ENCODE measurements at places on chromosomes 12 and 14.

DNA sequence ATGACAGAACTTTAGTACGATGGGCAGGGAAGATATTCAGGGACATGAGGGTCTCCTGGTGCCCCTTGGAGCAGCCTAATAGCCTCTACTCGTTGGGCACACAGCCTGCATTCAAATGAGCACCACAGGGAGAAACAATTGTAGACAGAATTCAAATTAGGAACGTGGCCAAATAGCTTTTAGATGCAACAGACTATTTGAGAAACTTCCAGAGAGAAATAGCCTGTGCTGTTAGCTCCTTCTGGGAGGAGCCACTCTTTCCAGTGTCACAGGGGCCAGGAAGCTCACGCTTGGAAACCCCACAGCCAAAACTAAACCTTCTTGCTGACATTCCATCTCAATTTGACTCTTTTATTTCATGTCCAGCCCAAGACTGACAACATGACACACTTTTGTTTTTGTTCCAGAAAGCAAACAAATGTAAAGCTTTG is 114.5 kb downstream of the RPAP3 start:
- no peak for DNase-seq

- no peak for DNase-seq
These were observed 10.5 kb upstream of the BTG1 start for GRCh38 chr12:92156139-92156538.

DNA sequence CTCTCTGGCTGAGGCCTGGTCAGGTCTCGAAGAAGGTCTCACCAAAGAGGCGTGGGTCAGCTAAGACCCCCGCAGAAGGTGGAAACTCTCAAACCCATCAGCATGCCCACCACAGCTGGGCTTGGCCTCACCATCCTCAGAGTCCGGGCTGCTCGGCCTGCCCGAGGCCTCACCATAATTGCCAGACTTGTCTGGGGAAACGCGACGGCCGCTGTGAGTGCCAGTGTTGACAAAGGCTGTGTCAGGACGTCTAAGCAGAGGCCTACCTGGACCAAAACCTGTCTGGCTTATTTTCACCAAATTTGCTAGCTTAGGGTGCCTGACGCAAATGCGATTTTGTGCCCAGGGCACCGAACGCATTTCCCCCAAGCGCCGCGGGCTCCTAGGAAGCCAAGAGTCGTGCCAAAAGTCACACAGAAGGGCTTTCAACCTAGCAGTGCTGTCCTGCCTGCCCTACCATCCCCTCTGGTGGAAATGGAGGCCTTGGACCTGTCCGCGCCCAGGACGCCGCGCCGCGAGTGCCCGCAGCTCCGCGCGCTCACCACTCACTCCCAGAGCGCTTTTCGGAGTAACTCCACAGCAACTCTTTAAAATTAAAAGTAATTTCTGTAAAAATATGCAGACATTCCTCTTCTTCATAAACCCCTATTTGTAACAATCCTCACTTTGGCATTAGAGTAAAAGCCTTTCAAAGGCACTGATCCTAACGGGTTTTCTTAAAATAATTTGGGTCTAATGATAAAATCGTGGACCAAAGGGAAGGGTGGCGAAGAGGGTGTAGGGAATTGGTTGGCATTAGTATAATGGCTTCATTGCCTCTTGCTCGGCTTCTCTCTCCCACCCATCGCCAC is 1.2 kb upstream of the ALX1 start:
- DNase-seq = no peak

- DNase-seq = no peak
These were observed 5.3 kb downstream of the ASB2 start for GRCh38 chr14:93970965-93971634.

DNA sequence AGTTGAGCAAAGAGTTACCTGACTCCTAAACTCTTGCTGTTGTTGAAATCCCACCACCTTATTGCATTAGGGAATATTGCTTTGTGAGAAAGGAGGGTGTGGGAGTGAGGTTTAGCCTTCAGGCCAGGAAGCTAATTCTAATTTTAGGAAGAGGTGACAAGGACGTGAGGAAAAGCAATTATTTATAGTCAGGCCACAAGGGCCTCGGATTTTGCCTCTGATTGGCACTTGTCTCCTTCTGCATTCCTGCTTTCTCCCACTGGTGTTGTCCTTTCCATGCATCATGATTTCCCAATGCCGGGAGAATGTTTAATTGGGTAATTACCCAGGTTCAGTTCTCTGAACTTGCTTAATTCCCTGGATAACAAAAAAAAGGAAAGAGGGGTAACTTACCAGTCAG is 37.9 kb upstream of the SLC38A2 start:
- DNase-seq = no peak

DNA sequence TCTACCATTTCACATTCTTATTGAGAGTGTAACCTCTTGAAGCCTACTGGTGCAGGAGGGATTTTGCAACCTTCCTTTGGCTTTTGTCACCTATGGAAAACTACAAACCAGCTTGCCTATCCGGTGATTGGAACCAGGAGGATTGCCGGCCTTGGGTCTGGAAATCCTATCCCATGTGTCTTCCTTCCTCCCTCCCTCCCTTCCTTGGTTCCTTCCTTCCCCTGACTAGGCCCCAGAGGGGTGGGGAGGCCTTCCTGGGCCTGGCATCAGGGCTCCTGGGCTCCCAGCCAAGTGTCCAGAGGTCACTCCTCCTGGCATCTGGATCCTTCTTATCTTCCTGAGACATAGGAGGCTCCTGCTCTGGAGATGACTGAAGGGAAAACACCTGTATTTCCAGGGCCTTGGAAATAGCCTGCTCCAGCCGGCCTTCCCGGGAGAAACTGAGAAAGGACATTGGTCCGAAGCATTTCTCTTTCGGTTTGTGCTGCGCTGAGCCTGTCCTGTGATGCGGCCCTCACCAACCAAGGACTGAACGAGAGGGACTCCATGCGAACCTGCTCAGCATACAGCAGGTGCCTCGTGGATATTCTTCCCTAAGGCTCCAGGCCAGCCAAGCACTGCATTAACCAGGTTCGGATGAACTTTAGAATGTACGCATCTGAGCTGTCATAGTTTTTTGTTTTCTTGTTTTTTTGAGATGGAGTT is 43.4 kb downstream of the PSMA6 start:
- DNase-seq = peak; percentile 91
